Stimulated activated CD8-positive, alpha-beta memory T cell treated with anti-CD3 and anti-CD28 coated beads, Interleukin-7, amount 100 ng/mL, for 24 hours (primary cell): ENCODE measurements at places on chromosomes 1 and 21.

- DNase-seq = no peak
Measured at GRCh38 chr1:18010408-18010807, 97.2 kb upstream of the IGSF21 start.

- no peak for DNase-seq
Measured at GRCh38 chr21:28834335-28835238, 158.1 kb downstream of the LTN1 start.

DNA sequence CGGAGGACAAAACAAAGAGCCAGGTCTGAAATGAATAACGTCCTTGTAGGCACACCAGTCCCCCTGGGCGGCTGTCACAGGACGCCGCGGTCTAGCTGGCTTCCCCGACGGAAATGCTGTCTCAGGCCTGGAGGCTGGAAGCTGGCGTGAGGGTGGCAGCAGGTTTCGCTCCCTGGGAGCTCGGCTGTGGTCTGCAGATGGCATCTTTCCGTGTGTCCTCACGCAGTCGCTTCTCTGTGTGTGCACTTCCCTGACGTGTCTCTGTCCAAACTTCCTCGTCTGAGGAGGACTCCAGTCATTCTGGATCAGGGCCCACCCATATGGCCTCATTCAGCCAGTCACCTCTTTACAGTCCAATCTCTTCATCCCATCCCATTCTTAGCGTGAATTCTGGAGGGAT, 14.2 kb downstream of the TNFRSF14 start:
- DNase-seq = no peak

DNA sequence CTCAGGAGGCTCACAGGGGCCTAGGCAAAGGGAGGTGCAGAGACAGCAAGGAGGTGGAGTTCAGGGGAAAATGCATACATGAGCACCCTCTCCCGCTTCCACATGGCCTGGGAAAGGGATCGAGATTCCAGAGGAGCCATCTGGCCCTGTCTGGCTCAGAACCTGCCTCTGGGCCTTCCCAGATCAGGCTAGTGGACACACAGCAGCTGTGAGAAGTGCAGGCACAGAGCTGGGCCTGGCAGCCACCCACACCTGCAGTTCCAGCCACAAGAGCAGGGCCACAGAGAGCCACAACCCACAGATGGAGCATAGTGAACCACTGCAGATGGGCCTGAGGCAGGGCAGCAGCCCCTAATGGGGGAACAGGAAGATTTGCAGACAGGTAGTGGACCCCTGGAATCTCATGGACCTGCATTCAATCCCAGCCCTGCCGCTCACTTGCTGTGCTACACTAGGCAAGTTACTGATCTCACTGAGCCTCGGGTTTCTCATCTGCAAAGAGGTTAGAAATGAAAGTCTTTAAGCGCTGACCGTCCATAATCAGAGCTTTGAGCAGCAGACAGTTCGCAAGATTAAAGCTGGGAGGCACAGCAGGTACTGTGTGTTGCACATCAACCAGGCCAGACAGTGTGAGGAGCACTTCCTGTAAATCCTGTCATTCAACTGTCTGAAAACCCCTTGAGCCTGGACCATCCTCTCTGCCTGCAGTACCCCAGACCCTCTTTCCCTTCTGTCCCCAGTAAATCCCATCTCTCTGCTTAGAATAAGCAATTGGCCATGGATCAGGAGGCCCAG, 58.0 kb downstream of the MATN1 start:
- no peak for DNase-seq

DNA sequence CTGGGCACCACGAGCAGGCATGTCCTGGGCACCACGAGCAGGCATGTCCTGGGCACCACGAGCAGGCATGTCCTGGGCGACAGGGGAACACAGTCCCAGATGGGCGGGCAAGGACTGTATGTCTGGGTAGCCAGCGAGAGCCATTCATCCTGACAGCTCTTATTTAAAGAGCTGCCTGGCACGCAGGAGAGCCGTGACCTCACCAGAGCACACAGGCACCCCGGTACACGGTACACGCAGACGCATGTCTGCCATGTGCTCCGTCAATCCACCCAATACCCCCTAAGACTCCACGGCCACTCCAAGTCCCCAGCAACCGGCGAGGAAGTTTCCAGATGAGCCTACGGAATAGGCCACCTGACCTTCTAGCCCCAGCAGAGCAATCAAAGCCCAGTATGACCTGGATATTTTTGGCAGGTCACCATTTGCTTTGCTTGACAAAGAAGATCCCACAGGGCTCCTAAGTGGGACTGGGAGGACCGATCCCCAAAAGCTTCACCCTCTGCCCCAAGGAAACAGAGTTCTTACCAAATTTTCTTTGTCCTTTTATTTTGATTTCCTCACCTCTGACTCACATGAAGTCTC, 51.7 kb downstream of the CASZ1 start:
- DNase-seq = no peak

GRCh38 chr1:19009882-19010321, 53.4 kb upstream of the IFFO2 start:
- DNase-seq = no peak

DNA sequence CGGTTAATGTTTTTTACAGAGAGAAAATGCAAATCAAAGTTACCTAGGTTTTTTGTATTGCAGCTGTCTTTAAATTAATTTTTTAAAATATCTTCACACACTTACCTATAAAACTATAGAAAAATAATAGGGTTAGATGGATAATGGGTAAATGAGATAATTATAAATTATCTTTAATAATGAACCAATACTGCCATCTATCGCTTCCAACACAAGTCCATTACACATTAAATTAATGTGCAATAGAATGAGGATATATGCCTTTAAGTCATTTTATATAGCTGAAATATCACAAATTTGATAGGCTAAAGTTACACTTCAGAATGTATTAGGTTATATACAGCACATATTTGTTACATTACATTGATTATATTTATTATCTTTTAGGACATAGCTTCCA, 2212.8 kb downstream of the MRPL39 start:
- DNase-seq = no peak

GRCh38 chr1:62601457-62601856, 4.1 kb downstream of the ANGPTL3 start:
- no peak for DNase-seq

DNA sequence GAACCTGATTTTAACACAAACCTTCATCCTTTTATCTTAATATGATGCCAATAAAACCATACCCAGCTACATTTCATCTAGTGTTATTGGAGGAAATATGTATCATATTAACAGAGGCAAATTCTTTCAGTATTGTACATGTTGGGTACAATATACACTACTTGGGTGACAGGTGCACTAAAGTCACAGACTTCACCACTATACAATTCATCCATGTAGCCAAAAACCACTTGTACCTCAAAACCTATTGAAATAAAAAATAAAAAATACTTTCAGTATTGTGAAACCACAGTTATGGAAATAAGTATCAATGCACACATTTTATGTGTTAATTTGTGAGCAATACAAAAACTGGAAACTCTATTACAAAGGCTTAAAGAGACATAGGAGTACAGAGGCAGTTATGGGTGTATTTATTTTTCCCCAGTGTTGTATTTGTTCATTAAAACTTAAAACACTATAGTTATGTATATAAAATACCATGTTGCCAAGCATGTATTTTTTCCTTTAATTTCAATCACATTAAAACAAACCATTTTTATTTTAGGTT, 25.1 kb upstream of the GPR88 start:
- no peak for DNase-seq

GRCh38 chr1:112141923-112142322, 152.5 kb upstream of the KCND3 start:
- DNase-seq = no peak

GRCh38 chr1:183604038-183604808, 14.0 kb upstream of the NCF2 start:
- no peak for DNase-seq

- no peak for DNase-seq
Measured at GRCh38 chr21:38325216-38325615, 68.4 kb downstream of the KCNJ15 start.

GRCh38 chr1:220527279-220527907, 543 bp upstream of the MARK1 start:
- DNase-seq = no peak

DNA sequence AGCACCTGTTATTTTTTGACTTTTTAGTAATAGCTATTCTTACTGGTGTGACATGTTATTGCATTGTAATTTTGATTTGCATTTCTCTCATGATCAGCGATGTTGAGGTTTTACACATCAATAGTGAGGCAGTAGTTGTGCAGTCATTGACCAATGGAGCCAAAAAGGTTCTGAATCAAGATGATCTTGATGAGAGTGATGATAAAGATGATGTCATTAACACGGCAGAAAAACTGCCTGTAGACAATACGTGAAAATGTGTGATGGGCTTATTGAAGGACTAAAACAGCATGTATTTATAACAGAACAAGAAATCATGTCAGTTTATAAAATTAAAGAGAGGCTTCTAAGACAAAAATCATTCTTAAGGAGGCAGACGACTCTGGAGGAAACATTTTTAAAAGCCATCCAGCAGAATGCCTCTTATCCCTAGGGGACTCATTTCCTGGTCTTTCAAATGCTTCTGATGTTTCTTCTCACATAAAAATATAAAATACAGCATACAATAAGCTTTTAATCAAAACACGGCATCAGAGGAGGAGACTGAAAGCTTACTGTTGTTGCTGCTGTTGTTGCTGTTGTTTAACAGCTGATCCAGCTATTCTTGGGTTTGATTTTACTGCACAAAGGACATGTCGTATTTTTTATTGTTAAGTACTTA, 400.3 kb downstream of the LTN1 start:
- DNase-seq = no peak

GRCh38 chr1:56437959-56438358, 141.4 kb downstream of the PLPP3 start:
- no peak for DNase-seq

DNA sequence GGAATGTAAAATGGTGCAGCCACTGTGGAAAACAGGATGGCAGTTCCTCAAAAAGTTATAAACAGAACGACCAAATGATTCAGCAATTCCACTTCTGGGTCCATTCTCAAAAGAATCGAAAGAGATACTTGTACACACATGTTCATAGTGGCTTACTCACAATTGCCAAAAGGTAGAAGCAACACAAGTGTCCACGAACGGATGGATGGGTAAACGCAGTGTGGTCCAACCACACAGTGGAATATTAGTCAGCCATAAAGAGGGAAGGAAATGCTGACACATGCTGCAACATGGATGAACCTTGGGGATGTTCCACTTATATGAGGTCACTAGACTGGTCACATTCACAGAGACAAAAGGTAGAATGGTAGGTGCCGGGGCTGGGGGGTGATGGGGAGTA, 5.3 kb downstream of the KRTAP10-1 start:
- no peak for DNase-seq

DNA sequence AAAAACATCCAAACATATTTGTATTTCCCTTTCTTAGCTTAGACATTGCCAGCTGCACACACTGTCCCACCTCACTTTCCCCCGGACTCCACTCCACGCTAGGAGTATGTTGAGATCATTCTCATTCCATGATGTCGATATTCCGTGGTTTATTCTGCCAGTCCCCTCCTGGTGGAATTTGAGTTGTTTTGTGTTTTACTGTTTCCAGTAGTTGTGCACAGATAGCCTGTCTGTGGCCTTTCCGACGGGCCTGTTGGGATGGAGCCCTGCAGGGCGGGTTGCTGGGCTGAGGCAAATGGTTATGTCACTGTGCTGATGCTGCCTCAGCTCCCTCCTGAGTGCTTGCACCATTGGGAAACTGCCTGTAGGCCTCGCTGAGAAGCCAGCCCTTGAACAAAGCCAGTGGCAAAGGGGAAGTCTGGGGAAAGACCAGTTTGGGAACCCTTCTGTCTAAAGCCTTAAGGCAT, 12.8 kb downstream of the TRAPPC10 start:
- no peak for DNase-seq

DNA sequence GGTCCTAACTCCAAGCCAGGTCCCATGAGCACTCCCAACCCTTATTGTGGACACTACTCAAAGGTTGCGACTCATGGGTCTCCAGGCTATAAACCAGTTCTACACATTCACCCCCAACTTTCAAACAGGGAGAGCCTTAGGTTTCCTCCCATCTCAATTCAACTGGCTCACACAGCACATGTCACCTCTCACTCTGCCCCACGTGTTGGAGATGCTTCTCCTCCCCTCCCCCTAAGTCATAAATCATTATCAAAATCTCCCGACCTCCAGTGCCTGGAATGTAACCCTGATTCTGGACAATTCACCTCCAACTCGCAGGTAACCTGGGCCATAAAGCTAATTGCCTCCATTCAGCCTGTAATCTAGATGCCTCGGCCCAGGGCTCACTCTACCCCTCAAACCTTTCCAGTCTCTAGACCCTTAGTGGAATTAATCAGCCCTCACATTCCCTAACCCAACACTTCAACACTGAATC, 595 bp downstream of the AK2 start:
- DNase-seq = no peak

DNA sequence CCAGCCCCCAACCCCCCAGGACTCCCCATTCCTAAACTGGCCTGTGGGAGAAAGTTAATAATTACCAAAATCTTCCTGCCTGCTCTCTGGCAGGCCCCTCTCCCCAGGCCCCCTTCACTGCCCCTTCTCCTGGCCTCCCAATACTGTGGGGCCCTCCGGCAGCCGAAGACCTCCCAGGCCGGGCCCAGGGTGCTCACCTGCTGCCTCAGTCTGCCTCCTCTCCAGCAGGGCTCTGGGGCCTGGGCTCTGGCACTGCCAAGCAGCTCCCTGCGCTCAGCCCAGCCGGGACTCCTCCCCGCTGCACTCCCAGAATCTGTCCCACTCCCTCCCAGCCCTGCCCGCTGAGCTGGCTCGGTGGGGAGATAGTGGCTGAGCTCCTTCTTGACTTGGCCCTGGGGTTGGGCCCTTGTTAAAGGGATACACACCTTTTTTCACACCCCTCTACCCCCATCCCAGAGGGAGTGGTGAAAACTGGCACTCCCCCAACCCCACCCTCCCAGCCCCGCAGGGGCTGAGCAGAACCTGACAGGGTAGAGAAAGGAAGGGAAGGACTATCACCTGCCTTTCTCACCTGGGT, at the start of gene S100A16:
Gene S100A16 (minus strand): TSS at position 383 of the 577 bp plus-strand sequence. CDS start 4,986 bp downstream, outside the sequence.
- no peak for DNase-seq

DNA sequence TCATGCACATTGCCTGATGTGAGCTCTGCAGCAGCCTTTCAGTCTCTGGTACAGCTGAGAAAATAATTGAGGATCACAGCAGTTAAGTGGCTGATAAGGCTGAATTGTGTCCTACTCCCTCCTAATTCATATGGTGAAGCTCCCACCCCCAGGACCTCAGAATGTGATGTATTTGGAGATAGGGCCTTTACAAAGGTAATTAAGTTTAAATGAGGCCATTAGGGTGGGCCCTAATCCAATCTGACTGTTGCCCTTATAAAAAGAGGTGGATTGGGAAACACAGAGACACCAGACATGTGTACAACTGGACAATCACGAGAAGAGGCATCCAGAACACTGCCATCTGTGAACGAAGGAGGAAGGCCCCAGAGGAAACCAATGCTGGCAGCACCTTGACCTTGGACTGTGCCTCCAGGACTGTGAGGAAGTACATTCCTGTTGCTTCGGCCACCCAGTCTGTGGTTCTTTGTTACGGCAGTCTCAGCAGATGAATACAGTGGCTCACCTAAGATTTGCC, 148.1 kb downstream of the TRABD2B start:
- DNase-seq = no peak

GRCh38 chr1:247373721-247374141, 42.1 kb upstream of the ZNF496 start:
- peak; percentile 30 for DNase-seq

GRCh38 chr1:68363339-68363738, 86.4 kb downstream of the RPE65 start:
- no peak for DNase-seq
